ENCODE measurements at places on chromosomes 11 and 22. TPM values are rescaled to one million over a fixed set of nuclear protein-coding genes. Genes with fewer than 3 reads are reported as not detected.

DNA sequence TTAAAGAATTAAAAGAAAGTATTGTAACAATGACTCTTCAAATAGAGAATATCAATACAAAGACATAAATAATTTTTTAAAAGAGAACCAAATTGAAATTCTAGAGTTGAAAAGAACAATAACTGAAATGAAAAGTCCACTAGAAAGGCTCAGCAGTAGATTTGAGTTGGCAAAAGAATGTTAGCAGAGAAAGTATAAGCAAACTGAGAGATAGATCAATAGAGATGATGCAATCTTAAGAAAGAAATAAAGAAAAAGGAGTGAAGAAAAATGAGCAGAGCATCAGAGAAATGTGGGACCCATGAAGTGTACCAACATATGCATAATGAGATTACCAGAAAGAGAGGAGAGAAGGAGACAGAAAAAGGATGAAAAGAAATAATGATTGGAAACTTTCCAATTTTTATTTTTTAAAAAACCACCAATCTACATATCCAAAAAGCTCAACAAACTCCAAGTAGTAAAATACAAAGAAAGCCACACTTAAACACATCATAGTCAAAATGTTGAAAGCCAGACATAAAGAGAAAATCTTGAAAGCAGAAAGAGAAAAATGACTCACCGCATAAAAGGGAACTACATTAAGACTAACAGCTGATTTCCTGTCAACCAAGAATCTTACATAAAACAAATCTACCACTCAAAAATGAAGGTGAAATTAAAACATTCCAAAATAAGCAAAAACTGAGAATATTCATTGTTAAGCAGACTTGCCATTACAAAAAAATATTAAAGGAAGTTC is 20.9 kb downstream of the NCF4 start:
- H3K4me1 ChIP-seq = peaks cover 10% of the 10 kb centered on the region
- DNase-seq = peak; percentile 31
- H3K4me3 ChIP-seq = no peak overlapping the region
- no peaks in the 10 kb centered on the region for H3K36me3 ChIP-seq

Gene PRR5L
- total RNA-seq = 62.7 TPM

DNA sequence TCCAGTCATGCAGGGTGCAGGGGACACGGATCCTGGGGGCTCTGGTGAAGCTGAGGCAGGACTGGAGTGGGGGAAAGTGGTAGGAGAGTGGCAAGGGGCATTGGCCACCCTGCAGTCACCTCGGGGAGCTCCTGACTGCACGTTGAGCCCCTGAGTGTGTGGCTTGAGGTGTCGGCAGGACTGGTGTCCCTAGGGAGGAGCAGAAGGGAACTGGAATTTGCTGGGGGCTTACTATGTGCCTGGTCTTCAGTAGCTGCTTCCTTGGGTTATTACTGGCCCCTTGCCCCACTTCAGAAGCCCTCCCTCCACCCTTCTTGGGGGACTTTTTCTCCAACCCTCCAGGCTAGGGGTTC is 31.5 kb downstream of the IFT27 start:
- no peak for DNase-seq
- H3K36me3 ChIP-seq = no peaks in the 10 kb centered on the region
- H3K27ac ChIP-seq = no peak overlapping the region
- no peak overlapping the region for H3K4me3 ChIP-seq
- no peaks in the 10 kb centered on the region for H3K27me3 ChIP-seq

- no peak overlapping the region for H3K27ac ChIP-seq
- no peak for DNase-seq
- no peaks in the 10 kb centered on the region for H3K4me1 ChIP-seq
- no peak overlapping the region for H3K4me3 ChIP-seq
- H3K27me3 ChIP-seq = no peaks in the 10 kb centered on the region
These were observed 21.5 kb upstream of the EFCAB6 start for GRCh38 chr22:43833286-43834240.

DNA sequence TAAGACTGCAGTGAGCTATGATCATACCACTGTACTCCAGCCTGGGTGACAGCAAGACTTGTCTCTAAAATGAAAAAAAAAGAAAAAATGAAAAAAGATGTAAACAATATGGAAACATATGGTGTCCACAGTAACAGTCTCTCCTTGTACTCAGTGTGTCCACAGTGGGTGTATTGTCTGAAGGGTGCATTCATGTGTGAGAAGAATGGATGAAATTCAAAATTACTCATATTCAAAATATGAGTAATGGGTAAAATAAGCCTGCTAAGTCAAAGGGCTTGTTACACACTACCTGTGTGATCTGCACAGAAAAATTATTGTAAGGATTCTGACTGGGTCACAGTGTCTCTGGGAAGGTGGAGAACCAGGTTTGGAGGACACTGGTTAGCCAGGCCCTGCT is 26.9 kb downstream of the PPFIA1 start:
- no peak overlapping the region for H3K4me3 ChIP-seq
- no peak for DNase-seq
- H3K36me3 ChIP-seq = peaks cover 30% of the 10 kb centered on the region
- H3K27ac ChIP-seq = no peak overlapping the region

GRCh38 chr11:57713835-57714234 is 1.4 kb downstream of the TMX2 start:
- H3K4me3 ChIP-seq = no peak overlapping the region
- H3K27ac ChIP-seq = no peak overlapping the region
- H3K4me1 ChIP-seq = peaks cover 34% of the 10 kb centered on the region
- no peaks in the 10 kb centered on the region for H3K27me3 ChIP-seq

- no peak overlapping the region for H3K27ac ChIP-seq
- H3K27me3 ChIP-seq = no peaks in the 10 kb centered on the region
- H3K4me1 ChIP-seq = no peaks in the 10 kb centered on the region
- no peak overlapping the region for H3K4me3 ChIP-seq
These were observed 30.1 kb downstream of the SBF2 start for GRCh38 chr11:10263929-10264328.

Gene ZNF280B
- 2.2 TPM for total RNA-seq

Data from CD4-positive, alpha-beta memory T cell (primary cell).